ENCODE measurements at places on chromosomes 1 and 21. TPM values are rescaled to one million over a fixed set of nuclear protein-coding genes. Genes with fewer than 3 reads are reported as not detected.

DNA sequence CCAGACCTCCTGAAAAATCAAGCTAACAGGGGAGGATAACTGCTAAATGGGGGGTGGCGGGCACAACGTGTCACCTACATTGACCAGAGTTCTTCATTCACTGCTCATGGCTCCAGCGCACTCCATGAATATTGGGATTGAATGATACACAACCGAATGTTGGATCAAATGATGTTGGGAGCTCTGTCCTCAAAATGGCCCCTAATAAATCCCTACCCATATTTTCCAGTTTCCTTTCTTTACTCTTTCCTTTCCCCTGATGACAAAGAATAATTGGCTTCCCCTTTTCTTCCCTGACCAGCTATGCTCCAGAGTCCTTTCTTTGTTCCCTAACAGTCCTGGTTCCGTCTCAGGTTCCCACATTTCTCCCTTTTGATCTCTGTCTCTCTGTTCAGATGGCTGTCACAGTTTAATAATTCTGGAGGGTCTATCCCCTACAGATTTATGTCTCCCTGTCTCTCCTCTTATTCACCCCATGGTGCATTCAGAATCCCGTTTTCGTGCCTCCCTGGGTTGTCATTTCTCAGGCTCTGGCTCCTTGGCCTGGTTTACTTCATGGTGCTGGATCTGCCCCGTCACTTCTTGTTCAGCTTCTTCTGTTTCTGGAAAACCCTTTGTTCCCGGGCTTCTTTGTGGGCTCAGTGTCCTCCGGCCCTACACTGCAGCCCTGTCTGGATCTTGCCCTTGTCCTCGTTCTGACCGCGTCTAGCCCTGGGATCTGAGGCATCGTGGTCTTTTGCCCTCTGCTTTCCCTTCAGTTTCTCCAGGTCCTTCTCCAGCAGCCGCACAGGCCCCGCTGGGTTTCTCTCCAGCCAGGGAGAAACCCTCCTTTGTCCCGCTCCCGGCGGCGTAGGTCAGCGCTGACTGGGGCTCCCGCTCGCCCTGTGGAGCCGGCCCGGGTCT, 78.3 kb downstream of the NDUFS5 start:
- peak; percentile 61 for DNase-seq

The LCE3E gene
- total RNA-seq: not detected

GRCh38 chr1:221696718-221697461, 45.0 kb downstream of the DUSP10 start:
- DNase-seq: no peak

The WLS gene
- total RNA-seq: 66.1 TPM

DNA sequence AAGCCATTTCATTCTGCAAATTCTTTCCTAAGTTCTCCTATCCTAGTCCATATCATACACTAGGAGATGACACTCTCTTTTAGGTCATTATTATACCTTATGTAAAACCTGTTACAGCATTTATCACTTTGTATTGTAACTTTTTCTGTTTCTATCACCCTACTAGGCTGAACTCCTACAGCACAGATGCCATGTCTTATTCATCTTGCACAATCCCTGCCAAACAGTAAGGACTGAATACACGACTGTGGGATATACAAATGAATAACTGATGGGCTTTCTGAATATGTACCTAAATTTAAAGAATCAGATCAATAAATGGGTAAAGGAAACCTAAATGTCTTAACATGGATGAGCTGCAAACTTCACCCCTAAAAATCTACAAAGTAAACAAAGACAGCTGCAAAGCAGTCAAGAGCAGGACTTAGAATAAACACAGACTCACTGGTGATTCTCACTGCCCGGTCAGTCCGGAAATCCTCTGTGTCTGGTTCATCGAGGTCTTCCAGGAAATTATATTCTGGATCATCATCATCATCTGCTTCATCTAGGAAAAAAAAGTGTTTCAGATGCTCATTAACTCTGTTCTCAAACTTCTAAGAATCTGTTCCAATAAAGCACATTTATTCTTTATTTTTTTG, 62.3 kb downstream of the GON4L start:
- DNase-seq: peak; percentile 86

DNA sequence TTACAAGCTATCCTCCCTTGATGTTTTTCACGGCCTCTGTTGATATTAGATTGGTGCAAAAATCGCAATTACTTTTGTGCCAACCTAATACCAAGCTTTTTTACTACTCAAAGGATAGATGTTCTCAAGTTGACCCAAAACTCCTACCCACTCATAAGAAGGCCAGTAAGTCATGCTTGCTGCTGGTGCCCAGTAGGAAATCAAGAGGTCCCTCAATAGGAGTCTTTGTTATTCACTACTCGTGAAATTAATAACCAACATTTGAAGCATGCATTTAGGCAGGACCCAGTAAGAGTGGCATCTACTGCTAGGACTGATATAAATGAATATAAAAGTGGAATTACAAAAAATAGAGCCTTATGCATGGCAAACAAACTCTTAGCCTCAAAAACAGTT, 52.6 kb downstream of the APP start:
- DNase-seq: no peak

The CYP4A11 gene
- not detected for total RNA-seq

- DNase-seq: peak; percentile 63
These were observed 180.3 kb upstream of the DMRTA2 start for GRCh38 chr1:50603274-50604271.

The CYP4Z1 gene
- not detected for total RNA-seq

GRCh38 chr1:108512239-108513043, 47.5 kb upstream of the EEIG2 start:
- DNase-seq: peak; percentile 53

- DNase-seq: no peak
These were observed 26.4 kb downstream of the ABCA4 start for GRCh38 chr1:94094469-94095111.

Data from fibroblast of villous mesenchyme (primary cell).